SK-N-SH (cell line): ENCODE measurements at places on chromosomes 6 and 20.
A peak's percentile ranks its signal among the peaks of the same experiment; 100 is the strongest.

GRCh38 chr6:159059885-159060506, 15.2 kb upstream of the TAGAP start:
- no peak for DNase-seq

DNA sequence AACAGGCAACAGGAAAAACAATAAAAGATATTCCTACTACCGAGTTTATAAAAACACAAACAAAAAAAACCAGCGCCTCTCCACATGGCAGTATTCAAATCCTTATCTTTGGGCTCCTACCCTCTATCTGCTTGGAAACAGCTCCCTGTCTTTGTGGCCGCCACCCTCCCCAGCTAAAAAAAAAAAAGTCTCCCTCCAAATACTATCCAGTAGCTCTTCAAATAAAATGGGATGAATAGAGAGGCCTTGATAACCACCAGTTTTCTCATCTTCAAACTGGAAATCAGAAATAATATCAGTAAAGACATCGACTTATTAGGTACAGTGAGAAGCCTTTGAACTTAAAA, 96.2 kb downstream of the PSMG4 start:
- no peak for DNase-seq

DNA sequence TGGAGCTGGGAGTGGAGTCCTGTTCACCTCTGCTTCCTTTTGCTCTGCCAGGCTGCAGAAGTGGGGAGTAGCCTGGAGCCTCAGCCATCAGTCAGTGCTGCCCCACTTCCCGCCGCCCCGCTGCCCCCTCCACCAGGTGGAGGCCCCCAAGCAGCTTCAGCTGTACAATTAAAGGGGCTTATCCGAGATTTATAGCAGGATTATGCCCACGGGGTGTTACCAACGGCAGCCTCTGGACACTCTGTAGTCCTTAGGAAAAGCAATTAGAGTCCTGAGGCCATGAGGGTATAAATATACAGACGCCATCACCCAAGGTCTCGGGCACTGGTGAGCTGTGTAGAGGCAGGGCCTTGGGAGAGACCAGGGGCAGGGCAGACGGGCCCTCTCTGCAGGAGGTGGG, 55.4 kb downstream of the GRM4 start:
- DNase-seq: no peak

DNA sequence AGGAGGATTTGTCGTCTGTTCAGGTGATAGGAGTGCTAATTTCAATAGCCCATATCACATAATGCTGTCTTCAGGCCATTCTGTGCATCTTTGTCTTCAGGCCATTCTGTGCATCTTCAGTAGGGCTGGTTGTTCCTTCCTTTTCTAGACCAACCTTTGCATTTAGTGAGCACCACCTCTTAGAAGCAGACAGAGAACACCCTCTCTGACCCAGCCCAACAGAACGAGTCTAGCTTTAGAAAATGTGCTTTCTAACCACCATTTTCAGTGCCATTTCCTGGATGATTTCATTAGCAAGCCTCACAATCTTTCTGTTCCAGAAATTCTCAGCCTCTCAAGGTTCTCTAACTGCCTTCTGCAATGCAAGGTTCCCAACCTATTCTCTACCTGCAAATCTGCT, 215.3 kb upstream of the KCNQ5 start:
- DNase-seq: no peak

GRCh38 chr6:123899745-123900144, 96.1 kb downstream of the NKAIN2 start:
- no peak for DNase-seq

DNA sequence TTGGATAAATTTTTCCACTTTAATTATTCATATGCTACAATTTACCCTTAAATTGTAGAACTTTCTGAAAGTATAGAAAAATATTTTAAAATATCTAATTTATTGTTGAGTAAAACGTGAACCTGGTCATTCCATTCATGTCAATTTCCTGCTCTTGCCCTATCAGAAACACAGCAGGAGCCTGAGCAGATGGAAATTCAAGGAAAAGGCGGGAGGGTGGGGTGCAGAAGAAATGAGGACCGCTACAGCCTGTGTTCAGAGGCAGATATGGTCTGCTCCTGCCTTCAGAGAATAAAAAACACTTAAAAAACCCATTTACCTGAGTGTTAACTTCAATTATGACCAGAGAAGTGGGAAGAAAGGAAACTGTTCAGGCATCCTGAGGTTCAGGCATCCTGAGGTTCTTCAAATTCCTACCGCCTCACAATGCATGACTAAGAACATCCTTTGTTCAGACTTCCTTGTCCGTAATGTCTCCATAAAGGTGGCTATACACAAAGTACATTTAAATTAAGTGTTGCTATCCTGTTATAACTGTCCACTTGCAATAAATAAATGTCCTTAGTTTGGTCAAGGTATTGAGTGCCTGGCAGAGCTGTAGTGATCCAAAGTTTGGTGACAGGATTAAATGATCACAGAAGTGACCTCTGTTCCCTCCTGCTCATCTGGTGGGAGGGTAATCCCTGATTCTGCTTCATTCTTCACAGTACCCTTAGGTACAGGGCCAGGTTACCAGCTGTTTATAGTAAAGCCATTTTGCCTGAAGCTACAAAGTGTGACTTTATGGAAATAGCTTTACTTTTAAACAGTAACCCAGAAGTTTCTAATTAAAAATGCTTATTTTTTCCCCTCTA, 109.1 kb downstream of the MAN1A1 start:
- no peak for DNase-seq

DNA sequence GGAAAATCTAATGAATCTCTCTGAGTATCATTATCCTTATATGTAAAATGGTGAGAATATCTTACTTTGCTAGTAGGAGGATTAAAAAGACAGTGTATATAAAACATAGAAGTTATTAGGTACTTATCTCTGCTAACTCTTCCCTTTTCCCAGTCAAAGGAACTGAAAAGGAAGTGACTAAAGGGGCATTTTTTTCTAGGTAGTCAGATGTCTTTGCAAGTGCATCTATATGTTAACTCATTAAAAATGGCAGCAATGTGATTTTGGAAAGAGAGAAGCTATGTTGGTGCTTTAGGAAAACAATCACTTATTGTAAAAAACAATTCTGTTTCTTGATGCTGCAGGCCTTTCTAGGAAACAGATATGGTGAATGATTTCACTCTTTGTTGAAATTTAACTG, 180.9 kb downstream of the SAMD5 start:
- no peak for DNase-seq

GRCh38 chr6:160992980-160993314, 1.4 kb downstream of the MAP3K4 start:
- DNase-seq: no peak

DNA sequence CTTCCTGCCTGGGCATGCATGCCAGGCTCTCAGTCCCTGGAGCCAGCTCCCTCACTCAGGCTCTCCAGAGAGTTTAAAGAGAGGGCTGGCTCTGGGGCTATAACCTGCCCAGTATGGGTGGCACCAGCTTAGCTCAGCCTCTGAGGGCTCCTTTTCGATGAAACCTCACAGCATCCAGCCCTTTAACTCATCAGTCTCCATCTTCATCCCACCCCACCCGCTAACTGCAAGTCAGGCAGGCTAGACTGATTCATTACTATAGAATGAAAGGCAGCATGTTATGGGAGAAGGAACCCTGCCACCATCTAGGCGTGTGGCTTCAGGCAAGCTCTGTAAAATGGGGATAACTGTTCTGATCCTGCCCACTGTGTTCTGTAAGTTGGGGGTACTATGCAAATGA, 53.5 kb downstream of the RAB44 start:
- DNase-seq: no peak

- DNase-seq: no peak
These were observed 24.4 kb upstream of the BNIP5 start for GRCh38 chr6:36361071-36361470.

- no peak for DNase-seq
These were observed 193.2 kb upstream of the VGLL2 start for GRCh38 chr6:117072134-117072533.

DNA sequence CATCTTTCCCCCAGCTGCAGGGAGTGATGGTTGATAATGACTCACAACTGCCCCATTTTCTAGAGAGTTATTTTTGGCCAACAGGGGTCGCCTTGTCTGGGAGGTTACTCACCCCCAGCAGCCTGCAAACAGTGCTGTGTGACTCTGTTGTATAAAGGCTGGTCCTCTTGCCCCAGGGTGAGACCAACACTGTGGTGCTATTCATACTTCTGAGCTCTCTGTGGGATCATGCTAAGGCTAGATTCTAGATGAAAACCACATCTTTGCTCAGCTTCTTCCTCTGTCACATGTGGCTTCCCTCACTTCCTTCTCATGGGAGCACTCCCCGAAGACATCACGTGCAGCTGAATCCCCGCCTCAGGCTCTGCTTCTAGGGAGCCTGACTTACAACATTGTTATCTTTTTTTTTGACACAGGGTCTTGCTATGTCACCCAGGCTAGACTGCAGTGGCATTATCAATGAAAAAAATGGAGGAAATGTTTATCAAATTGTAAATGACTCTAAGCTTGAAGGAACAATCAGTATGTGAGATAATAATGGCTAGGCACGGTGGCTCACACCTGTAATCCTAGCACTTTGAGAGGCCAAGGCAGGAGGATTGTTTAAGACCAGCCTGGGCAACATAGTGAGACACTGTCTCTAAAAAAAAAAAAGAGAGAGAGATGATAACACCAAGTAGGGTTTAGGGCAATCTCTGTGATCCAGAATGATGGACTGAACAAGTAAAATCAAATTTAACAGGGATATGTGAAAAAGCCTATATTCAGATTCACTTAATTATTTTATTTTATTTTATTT, 55.7 kb upstream of the SLC23A2 start:
- DNase-seq: no peak

GRCh38 chr6:169784821-169785340, 33.5 kb downstream of the ERMARD start:
- no peak for DNase-seq

GRCh38 chr20:37342231-37343177, 3.4 kb upstream of the SRC start:
- DNase-seq: no peak

GRCh38 chr6:37758234-37758633, 60.6 kb upstream of the MDGA1 start:
- no peak for DNase-seq

GRCh38 chr20:25000268-25000801, 7.8 kb upstream of the APMAP start:
- DNase-seq: no peak

DNA sequence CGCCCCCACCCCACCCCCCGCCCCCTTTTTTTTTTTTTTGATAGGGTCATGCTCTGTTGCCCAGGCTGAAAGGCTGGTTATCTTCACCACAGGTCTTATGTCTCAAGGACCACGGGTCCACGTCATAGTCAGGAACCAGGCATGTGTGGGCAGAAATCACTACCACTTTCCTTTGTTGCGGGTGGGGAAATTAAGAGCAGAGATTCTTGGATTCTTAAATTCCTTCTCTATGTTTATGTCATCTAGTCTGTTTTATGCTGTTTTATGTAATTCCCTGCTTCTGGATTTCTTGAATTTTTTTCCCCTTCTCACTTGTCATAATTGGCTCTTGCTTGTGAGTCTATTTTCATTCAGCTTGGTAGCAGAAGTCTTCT, 25.8 kb upstream of the PLCG1 start:
- no peak for DNase-seq

DNA sequence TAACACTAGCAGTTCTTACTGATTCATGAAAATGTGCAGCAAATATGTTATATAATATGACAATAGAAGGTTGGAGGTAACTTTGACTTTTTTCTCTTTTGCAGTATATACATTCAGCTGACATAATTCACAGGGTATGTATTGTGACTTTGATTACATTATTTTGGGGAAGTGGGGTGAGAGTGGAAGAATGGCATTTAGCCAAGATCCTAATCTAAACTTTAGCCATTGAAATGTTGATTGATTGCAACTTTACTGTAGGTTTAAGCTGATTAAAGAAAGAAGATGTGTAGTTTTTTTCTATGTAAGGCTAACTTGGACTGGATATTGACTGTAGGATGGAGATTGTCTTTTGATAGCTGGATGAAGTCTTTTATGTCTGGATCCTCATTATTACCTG, 46.0 kb downstream of the MAPK14 start:
- peak; percentile 17 for DNase-seq

GRCh38 chr20:2140561-2140960, 38.9 kb downstream of the STK35 start:
- DNase-seq: no peak

GRCh38 chr6:41247288-41247865, 19.2 kb downstream of the TREML4 start:
- no peak for DNase-seq

DNA sequence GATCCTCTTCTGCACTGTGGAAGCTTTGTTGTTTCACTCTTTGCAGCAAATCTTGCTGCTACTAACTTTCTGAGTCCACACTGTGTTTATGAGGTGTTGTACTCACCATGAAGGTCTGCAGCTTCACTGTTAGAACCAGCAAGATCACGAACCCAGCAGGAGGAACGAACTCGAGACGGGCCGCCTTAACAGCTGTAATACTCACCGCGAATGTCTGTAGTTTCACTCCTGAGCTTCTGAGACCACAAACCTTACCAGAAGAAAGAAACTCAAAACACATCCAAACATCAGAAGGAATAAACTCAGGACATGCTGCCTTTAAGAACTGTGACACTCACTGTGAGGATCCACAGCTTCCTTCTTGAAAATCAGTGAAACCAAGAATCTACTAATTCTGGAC, 48.1 kb upstream of the MBOAT1 start:
- no peak for DNase-seq

DNA sequence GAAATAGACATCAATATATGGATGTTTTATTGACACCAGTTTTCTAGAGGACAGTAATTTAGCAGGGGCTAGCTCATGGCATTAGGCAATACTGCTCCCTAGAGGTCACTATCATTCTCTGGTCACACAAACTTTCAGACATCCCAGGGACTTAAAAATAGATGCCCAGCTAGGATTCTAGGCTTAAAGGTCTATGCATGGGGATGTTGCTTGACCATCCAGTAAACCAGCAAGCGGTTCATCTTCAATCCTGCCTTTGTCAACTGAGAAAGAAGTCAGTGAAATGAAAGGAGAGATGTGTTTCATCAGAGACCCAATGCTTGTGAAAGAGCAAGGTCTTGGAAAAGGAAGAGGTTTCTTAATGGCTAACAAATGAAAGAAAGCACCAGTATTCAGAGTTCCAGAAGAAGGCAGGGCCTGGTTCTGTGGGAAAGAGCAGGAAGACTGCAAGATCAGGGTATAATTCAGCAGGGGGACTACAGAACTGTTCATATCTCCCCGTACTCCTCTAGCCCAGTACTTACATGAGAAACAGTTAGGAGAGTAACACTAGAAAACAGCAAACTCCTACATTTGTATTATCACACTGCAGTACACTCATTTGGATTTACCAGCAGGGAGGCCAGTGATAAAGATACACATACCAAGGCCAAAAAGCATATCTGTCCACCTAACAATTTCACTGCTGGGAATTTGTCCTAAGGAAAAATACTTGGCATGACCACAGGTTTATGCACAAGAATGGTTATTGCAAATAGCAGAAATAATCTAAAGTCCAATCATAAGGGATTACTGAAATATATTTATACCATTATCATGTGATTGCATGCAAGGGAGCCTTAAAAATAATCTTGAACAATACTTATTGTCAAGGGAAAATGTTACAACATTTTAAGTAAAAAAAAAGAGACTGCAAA, 151.4 kb upstream of the LAMA2 start:
- DNase-seq: peak; percentile 7

GRCh38 chr6:168641446-168641845, 200.5 kb downstream of the SMOC2 start:
- no peak for DNase-seq

GRCh38 chr6:124722141-124722878, 239.9 kb upstream of the RNF217 start:
- no peak for DNase-seq

GRCh38 chr6:158332237-158332636, 20.0 kb downstream of the TULP4 start:
- DNase-seq: no peak
